ENCODE measurements at places on chromosomes 7 and 10. TPM values are rescaled to one million over a fixed set of nuclear protein-coding genes. Genes with fewer than 3 reads are reported as not detected.

Gene PCLO
- 5.5 TPM for total RNA-seq

- DNase-seq: no peak
Measured at GRCh38 chr7:127290801-127291361, 38.1 kb upstream of the GRM8 start.

- no peak for DNase-seq
Measured at GRCh38 chr10:59002011-59002410, 174.4 kb upstream of the PHYHIPL start.

DNA sequence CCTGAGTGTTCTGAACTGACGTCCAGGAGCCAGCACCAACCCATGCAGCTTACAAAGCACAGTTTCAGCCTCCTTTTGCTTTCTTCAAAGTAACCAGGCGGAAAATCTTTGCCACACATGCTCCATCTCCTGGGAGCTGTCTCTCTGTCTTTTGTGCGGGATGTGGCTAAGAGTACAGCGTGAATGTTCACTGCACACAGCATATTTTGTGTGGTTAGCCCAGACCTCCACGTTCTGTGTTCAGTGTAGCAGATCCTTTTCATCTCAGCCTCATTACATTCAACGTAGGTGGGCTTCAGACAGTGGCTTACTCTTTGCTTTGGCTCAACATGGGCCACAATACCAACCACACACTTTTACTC lies 200.8 kb downstream of the TNS3 start:
- no peak for DNase-seq

DNA sequence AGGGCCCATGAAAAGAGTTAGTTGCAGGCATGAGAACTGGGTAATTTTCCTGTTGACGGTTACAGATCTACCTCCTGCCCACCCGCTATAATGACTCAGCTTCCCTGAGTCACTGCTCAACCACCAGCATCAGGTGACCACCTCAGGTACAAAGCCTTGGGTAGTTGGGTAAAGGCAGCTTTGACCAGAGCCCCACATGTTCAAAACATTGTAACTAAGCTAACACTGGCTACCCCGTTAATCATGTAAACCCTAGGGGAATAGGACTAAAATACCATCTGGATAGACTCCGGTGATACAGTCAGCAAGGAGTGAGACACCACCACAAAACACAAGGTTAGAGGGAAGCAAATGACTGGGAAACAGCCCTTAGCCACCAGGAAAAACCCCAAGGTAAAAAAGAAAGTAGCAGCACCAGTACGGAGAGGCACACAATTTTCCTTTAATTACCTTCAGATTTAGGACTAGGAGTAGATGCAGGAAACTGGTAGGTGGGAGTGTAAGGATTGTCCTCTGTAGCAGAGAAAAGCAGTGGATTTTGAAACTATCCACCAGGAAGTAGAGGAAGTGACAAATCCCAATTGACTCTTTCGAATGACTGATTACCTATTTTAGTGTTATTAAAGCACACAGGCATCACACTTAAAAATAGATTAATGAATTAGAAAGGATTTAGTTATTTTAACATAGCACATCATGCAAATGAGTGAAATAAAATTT lies 103.5 kb upstream of the PDLIM1 start:
- no peak for DNase-seq

- DNase-seq: no peak
Measured at GRCh38 chr10:122703483-122704448, 4.1 kb upstream of the C10orf120 start.

GRCh38 chr10:110010486-110011378 lies 2.9 kb downstream of the ADD3 start:
- no peak for DNase-seq

DNA sequence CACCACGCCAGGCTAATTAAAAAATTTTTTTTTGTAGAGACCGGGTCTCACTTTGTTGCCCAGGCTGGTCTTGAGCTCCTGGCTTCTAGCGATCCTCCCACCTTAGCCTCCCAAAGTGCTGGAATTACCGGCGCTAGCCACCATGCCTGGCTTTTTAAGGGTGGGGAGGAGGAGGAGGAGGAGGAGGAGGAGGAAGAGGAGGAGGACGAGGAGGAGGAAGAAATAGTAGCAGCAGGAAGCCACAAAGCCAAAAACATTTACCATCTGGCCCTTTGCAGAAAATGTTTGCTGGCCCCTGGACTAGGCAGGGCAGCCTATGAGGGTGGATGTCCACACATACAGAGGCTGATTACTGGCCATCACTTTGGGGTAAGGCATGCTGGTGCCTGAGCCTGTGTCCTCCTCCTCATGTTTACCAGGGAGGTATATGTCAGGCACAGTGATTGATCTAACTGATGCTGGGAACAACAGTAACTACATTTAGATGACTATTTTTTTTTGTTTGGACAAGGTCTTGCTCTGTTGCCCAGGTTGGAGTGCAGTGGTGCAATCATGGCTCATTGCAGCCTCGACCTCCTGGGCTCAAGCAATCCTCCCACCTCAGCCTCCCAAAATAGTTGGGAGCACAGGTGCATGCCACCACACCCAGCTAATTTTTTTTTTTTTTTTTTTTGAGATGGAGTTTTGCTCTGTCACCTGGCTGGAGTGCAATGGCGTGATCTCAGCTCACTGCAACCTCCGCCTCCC lies 122.1 kb downstream of the HIP1 start:
- no peak for DNase-seq

Measured in mucosa of descending colon (tissue), 3 donors.